ENCODE measurements at places on chromosomes 12 and 14.

- DNase-seq = peak; percentile 81
These were observed at the start of gene NAB2 for GRCh38 chr12:57088354-57089270. Gene NAB2, plus strand, starts transcription at chr12:57089114. Its CDS starts 158 bp downstream, at chr12:57089272.

DNA sequence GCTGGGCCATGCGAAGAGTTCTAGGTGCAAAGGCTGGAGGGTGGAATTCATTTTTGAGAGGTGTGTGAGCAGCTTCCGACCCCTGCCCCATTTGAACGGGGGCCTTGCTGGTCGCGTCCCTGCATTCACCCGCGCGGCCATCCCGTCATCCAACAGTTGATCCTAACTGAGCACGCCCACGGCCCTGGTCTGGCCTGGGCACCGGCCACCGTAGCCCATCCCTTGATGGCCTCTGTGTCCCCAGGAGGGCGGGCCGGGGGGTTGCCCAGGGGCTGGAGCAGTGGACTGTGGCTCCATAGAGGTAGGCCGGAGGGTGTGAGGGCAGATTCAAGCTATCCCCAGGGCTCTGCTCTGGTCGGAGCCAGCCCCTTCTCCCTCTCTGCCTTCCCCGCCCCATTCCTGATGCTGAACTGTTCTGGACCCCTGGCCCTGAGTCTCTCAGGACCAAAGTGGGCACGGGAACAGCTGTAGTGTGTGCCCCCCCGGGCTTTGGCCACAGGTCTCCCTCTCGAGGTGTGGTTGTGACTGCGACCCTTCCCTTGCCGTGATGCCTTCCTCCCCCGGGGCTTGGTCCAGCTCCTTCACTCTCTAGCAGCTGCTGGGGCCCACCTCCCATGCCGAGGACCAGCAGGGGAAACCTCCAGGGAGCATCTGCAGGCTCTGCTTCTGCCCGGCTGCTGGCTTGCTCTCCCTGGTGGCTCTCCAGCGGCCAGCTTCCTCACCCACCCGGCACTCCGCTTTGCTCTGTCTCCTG lies 9.1 kb downstream of the MEG3 start:
- no peak for DNase-seq

- DNase-seq = no peak
These were observed 206.9 kb downstream of the SYT1 start for GRCh38 chr12:79071498-79071897.

DNA sequence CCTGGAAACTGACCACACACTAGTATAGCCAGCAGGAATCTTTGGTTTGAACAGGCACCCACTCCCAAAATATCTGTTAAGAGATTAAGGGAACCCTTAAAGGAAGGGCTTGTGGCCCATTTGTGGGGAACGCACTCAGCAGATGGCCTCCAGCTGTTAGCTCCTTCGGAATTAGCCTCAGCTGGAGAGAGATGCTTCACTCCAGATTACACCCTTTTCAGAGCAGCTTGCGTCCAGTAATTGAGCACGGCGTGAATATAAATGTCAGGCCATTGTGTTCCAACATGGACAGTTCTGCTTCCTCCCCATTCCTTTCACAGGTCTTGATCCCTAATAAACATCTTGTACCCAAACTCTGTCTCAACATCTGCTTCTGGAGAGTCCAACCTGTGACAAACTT lies 397.8 kb downstream of the SEC23A start:
- no peak for DNase-seq

GRCh38 chr12:13004361-13004760 lies 4.3 kb upstream of the HEBP1 start:
- no peak for DNase-seq

- DNase-seq = no peak
These were observed 908.1 kb upstream of the TMEM132C start for GRCh38 chr12:127358888-127359287.

- no peak for DNase-seq
These were observed 22.4 kb downstream of the XRCC3 start for GRCh38 chr14:103692871-103693270.

- no peak for DNase-seq
These were observed 18.3 kb downstream of the RTL1 start for GRCh38 chr14:100885196-100885595.

DNA sequence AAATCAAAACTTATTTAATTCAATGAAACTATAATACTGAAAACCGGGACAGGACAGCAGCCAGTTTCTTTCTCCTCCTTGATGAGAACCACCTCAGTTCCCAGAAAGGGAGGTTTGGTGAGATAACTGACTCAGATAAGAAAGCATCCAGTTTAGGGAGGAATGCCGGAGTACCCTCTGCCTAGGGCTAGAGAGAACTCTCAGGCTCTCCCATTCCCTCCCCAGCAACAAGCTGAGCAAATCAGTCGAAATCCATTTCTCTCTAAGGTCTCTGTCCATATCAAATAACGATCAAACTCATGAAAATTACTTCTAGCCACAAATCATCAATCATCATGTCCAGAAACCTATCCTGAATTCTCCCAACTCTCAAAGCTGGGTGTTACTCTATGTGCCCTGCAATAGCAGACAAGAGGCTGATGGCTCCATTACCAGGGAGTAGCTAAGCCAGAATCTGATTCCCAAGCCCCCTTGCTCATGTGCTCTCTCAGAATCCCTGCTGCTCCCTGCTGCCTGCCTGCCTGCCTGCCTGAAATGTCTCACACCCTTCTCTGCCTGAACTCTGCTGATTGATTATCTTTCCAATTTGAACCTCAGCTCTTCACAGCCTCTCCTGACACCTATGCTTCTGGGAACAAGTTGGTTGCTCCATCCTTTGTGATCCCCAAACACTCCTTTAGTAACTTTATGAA lies 49.4 kb downstream of the SLC25A47 start:
- no peak for DNase-seq

GRCh38 chr14:94635154-94635553 lies 23.0 kb downstream of the SERPINA3 start:
- no peak for DNase-seq

DNA sequence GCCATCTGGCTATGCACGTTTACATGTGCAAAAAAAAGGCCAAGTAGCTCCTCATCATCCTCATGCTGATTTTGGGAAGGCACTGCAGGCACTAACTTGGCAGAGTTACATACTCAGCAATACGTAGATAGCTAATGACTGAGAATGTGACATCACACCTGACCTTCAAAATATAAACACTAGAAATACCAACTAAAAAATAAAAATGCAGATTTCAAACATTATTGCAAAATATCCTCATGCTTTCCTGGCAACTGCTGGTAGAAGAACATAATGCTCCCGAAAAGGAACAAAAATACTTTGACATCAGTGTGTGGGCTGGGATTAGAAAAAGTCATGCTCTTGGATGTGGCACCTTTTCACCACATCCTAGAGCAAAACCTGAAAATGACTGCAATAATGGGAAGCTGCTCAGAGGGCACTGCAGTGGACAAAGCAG lies 153.2 kb upstream of the ABCD2 start:
- DNase-seq = no peak

- no peak for DNase-seq
These were observed 15.8 kb downstream of the VPS33A start for GRCh38 chr12:122250536-122250935.

DNA sequence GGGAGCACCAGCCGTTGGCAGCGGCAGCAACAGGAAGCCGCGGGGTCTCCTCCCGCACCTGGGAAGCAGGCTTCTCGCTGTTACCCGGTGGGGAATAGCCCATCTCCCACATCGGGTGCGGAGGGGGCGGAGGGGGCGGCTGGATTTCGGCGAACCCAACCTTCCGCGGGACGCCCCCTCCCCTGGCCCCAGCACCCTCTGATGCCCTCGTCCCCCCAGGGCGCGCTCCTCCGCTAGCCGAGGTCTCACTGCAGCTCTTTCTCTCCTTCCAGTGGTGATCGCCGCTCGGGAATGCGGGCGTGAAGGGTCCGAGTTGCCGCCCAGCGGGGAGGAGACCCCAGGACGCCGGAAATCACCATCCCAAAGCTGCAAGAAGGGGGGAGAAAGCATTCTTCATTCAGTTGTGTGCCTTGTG lies 303 bp downstream of the SAMD4A start:
- no peak for DNase-seq

DNA sequence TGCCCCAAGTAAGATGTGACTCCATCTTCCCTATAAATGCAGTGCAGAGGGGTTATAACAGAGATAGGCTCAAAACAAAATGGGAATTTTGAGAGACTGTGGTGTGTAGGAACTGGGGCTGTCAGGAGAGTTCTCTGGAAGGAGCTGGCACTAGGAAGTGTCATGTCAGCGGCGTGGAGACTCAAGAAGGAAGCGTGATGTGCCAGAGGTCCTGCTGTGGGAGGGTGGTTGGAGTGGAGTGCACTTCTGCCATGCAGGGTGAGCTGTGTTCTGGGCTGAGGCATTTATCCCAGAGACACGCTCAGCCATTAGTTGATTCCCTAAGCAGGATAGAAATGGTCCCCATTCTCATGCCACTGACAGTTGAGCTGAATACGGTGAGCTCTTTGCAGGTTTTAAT lies 19.0 kb downstream of the GLT1D1 start:
- DNase-seq = no peak

DNA sequence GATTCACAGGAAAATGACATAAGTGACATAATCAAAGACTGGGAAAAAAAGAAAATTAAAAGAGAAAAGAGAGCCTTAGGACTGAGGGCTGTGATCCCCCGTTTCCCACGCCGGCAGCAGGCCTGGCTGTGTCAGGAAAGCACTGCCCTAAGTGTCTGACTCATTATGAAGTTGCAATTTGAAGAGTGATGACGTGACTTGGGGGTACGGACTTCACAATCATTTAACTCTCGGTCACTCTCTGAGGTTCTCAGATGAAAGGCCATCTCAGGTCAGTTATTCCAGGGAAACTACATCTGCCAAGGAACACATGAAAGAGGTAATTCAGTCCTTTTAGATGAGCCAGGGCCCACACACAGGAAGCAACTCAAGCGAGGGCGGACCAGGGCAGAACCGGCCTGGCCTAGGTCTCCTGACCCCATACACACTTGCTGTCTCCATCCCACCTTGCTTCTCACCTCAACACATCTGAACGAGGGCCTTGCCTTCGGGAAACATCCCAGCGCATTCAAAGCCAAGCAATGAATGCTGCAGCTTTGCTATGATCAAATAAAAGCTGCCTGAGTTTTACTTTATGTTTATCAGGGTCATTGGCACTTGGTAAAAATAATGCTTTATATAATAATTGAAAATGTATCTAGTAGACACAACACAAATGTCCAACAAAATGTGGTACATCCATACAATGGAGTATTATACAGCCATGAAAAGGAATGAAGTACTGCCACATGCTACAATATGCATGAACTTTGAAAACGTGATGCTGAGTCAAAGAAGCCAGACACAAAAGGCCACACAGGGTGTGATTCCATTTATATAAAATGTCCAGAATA lies 2.7 kb downstream of the SSH1 start:
- no peak for DNase-seq

DNA sequence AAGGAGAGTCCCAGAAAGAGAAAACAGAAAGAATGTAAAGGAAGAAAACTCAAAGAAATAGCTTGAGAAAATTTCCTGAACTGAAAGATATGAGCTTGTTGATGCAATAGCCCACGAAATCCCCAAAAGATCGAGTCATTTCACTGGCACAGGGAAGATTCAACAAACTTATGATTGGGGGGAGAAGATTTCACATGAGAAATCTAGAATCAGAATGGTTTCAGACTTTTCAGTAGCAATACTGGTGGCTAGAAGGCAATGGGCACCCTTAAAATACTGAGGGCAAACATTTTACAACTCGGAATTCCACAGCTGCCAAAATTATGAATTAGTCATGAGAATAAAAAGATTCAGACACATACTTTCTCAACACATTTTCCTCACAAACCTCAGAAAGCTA lies 8.9 kb upstream of the KRT7 start:
- no peak for DNase-seq

- DNase-seq = no peak
These were observed 73.6 kb upstream of the PPP2R5C start for GRCh38 chr14:101687756-101688546.

- no peak for DNase-seq
These were observed 5.8 kb downstream of the ASPG start for GRCh38 chr14:104091061-104091926.

GRCh38 chr14:77707355-77707723 lies 484 bp downstream of the ALKBH1 start:
- DNase-seq = peak; percentile 22

- no peak for DNase-seq
These were observed 161.6 kb downstream of the PLCZ1 start for GRCh38 chr12:18576104-18576626.

- no peak for DNase-seq
These were observed 104.2 kb downstream of the ADCK1 start for GRCh38 chr14:77903937-77904617.

- DNase-seq = no peak
These were observed 154.8 kb downstream of the PRKCH start for GRCh38 chr14:61476105-61476753.

DNA sequence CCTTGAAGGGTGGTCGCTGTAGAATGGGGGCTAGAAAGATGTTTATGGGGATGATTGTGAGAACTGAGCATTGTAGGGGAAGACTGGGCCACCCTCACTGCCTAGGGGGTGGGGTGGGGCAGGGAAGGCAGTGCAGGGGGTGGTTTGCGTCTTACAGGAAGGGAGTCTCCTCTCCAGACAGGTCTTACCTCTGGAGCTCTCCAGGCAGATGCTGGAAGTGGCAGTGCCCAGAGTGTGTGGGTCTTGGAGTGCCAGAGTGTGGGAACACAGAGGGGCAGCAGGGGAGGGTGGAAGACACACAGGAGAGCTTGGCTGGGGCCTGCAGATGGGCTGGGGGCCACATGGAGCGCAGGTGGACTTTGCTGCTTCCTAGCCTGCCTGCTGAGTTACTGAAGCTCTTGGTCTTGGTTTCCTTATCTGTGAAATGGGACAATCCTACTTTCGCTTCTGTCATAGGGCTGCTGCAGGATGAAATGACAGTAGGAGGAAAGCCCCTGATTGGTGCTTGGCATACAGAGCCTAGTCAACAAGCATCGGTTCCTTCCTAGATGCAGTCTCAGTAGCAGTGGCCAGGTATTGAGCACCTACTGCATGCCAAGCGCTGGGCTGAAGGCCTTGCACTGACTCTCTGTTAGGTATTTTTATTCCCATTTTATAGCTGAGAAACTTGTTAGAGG lies 118.3 kb downstream of the SLC25A47 start:
- no peak for DNase-seq

DNA sequence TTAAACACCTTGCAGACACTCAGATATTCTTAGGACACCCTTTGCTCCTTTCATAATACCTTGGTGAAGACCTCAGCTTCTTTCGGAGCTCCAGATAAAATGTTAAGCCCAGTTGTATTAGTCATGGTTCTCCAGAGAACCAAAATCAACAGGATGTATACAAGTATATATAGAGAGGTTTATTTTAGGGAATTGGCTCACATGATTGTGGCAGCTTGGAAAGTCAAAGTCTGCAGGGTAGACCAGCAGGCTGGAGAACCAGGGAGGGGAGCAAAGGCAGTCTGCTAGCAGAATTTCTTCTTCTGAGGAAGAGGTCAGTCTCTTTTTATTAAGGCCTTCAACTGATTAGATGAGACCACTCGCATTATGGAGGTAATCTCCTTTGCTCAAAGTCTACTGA lies 6.9 kb upstream of the IGF1 start:
- DNase-seq = no peak

GRCh38 chr12:6684609-6685008 lies 4.6 kb downstream of the ZNF384 start:
- DNase-seq = peak; percentile 6

DNA sequence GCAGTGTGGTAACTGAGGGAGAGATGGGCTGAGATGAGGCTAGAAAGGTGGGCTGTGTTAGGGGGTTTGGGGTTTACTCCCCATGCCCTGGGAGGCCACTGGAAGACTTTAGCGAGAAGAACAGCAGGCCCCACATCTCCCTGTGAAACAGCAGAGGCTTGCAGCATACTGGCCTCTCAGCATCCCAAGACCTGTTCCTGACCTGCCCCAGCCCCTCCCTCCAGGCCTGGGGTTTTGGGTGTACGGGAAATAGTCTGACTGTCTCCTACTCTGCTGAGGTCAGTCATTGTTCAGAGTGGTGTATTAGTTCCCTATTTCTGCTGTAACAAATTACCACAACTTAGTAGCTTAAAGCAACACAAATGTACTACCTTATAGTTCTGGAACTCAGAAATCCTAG lies 103.5 kb upstream of the HIF1A start:
- no peak for DNase-seq
